AG04450 (cell line): ENCODE measurements at places on chromosomes 4 and X.

GRCh38 chr4:68864438-68865187, 48.8 kb downstream of the UGT2B10 start:
- no peak for DNase-seq

- no peak for DNase-seq
Observed at GRCh38 chr4:77123411-77123810, 33.6 kb upstream of the CCNG2 start.

GRCh38 chr4:147039976-147040575, 94.4 kb upstream of the TTC29 start:
- no peak for DNase-seq

GRCh38 chrX:9475984-9476383, 11.1 kb downstream of the TBL1X start:
- no peak for DNase-seq

- DNase-seq = no peak
Observed at GRCh38 chr4:143302536-143302935, 34.1 kb upstream of the GAB1 start.

GRCh38 chr4:2843941-2844584, 419 bp downstream of the ADD1 start:
- no peak for DNase-seq

DNA sequence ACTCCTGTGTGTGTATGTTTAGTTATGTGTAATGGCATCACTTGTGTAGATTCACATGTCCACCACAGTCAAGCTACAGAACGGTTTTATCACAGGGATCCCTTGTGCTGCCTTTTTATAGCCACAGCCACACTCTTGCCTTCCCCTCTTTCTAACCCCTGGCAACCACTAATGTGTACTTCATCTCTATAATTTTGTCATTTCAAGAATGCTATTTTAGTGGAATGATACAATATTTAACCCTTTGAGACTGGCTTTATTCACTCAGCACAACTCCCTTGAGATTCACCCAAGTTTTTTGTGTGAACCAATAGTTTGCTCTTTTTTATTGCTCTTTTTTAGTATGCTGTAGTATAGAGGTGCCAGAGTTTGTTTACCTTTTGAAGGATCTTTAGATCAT, 112.1 kb downstream of the CDKL5 start:
- no peak for DNase-seq

GRCh38 chrX:8861908-8862307, 60.7 kb upstream of the FAM9A start:
- no peak for DNase-seq

- no peak for DNase-seq
Observed at GRCh38 chr4:169205075-169205743, 65.5 kb downstream of the SH3RF1 start.

DNA sequence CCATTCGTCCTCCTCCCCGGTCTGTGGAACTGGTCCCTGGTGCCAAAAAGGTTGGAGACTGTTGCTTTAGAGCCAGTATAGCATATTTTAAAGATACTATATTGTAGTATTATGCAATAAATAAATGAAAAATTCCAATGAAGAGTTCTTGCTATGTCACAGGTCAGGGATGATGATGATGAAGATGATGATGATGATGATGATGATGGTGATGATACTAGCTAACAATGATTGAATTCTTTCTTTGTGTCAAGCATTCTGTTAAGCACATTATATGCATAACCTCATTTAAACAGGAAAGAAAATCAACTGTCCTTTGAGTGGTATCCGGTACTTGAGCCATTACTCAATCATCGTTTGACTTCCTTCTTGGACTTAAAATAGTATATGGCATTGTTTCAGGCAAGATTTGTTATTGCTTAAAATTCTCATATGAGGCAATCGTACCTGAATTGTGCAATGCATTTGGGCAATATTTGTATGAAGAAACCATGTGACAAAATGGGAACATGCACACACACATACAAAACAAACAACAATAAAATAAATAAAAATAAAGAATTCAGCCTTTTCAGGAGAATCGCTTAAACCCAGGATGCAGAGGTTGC, 22.8 kb upstream of the TLR2 start:
- no peak for DNase-seq

DNA sequence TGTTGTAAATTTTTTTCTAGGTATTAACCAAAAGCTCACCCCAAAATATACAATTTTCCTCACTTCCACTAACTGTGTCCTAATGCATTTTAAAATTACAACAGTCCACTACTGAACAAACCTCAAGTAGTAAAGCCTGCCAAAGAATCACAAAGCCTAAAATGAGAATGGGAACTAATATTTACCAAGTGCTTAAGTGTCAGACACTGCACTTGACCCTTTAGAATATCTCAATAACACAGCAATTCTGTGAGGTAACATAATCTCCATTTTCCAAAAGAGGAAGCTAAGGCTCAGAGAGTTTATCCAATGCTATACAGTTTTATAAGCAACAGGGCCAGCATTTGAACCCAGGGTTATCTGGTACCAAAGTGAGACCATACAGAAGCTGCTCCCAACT, 4.9 kb downstream of the SLC9A7 start:
- no peak for DNase-seq

- DNase-seq = no peak
Observed at GRCh38 chrX:20654596-20655106, 387.9 kb upstream of the RPS6KA3 start.

DNA sequence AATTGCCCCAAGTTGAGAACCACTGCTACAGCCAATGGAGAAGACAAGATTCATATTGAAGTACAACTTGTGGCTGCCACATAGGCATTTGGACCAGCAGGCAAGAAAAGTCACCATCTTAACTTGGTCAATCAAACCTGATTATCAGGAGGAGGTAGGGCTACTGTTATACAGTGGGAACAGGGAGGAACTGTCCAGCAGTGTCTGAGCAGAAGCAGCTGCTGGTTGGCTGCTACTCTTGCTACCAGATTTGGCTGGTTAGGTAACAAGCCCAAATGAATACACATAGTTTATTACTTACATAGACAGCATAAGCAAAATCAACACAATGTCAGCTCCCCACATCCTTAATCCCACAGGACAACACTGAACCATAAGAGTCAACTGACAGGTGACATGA, 39.4 kb downstream of the ATP1B4 start:
- DNase-seq = no peak

DNA sequence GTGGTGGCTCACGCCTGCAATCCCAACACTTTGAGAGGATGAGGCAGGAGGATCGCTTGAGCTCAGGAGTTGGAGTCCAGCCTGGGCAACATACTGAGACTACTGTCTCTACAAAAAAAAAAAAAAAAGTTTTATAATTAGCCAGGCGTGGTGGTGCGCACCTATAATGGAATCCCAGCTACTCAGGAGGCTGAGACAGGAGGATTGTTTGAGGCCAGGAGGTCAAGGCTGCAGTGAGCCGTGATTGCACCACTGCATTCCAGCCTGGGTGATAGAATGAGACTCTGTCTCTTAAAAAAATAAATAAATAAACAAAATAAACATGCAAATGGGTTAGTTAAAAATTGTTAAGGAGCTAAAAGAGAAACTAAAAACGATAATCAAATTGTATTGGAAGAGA, 7.7 kb downstream of the GLOD5 start:
- DNase-seq = no peak

GRCh38 chrX:109190542-109190941, 291.3 kb downstream of the GUCY2F start:
- DNase-seq = no peak

GRCh38 chrX:1700757-1701156, 85.9 kb downstream of the ASMT start:
- DNase-seq = no peak

DNA sequence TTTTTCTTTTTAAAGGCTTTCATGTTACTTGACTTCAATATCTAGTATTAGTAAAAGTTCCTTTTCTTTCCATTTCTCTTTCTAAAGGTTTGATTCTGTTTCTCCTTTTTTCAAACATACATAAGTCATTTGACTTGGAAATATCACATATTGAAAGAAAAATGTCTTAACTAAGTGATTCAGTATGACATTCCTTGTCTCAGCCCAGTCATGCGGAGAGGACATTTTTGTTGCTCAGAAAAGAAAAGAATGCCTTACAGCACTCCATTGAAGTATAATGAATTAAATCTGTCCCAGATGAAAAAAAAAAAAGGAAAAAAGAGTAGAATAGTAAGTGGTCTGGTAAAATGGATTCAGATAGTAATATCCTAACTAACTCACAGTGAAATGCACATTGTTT, 466.1 kb downstream of the ADGRL3 start:
- no peak for DNase-seq

DNA sequence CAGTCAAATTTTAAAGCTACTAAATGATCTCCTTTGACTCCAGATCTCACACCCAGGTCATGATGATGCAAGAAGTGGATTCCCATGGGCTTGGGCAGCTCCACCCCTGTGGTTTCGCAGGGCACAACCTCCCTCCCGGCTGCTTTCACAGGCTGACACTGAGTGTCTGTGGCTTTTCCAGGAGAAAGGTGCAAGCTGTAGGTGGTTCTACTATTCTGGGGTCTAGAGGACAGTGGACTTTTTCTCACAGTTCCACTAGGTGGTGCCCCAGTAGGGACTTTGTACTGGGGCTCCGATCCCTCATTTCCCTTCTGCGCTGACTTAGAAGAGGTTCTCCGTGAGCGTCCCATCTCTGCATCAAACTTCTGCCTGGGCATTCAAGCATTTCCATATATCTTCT, 845.2 kb downstream of the PCDH18 start:
- DNase-seq = no peak

DNA sequence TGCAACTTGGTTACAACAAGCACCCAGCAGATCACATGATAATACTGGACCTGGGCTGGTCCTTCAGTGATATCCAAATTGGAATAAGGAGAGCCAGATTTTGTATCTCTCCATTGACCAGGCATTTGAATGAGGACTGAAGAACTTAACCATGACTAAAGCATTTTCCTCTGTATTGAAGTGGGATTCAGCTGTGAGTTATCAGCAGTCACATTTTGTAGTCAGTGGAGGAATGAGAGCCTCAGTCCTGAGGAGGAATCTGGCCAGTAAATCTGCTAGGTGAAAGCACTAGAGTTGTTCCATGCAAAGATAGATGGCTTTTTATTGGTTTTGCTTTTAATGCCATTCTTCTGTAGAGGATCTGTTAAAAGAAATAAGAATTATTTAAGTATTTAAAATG, 1506.0 kb downstream of the PCDH7 start:
- DNase-seq = no peak

GRCh38 chrX:85815203-85815751, 232.1 kb downstream of the CHM start:
- DNase-seq = no peak

DNA sequence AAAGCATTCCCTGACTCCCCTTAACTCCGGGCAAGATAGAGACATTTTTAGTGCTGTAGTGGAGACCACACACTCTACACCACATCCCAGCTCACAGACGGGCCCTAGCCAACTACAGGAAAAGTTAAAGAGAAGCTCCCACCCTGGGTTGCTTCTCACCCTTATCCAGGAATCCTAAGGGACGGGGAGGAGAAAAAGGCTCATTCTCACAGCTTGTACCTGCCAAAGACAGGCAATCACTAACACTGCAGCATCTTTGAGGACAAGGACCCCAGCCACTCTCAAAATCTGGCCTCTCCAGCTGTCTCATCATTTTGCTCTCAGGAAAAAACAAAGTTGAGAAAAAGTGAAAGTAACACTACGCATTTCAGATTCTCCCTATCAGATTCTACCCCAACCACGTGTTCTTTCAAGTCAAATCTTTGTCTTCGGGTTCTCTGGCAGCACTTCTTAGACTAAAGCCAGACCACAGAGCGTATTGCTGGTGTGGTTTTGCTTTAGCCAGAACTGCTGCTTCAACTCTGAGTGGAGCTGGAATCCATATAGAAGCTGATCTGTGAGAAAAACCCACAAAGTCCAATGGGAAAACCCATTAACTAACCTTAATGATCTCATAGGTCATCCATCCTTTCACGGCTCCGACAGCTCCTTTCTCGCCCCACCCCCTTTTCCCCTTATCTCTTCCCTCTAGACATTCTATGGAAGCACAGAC, 605.9 kb upstream of the DIPK2B start:
- no peak for DNase-seq

GRCh38 chrX:42028109-42028508, 104.8 kb upstream of the CASK start:
- no peak for DNase-seq

- no peak for DNase-seq
Observed at GRCh38 chr4:167955006-167955405, 137.3 kb upstream of the ANXA10 start.

DNA sequence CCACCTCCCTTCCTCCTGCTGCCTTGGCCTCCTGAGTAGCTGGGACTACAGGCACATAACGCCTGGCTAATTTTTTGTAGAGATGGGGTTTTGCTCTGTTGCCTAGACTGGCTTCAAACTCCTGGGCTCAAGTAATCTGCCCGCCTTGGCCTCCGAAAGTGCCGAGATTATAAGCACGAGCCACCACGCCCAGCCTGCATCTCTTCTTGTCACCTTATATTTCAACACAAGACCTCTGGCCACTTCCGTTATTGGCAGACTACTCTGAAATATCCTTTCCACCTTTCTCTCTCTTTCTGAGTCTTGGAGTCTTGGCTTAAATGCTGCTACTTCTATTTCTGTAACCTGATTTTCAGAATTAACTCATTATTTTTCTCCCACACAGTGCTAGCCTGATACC, 5.6 kb downstream of the KIAA0232 start:
- DNase-seq = no peak

DNA sequence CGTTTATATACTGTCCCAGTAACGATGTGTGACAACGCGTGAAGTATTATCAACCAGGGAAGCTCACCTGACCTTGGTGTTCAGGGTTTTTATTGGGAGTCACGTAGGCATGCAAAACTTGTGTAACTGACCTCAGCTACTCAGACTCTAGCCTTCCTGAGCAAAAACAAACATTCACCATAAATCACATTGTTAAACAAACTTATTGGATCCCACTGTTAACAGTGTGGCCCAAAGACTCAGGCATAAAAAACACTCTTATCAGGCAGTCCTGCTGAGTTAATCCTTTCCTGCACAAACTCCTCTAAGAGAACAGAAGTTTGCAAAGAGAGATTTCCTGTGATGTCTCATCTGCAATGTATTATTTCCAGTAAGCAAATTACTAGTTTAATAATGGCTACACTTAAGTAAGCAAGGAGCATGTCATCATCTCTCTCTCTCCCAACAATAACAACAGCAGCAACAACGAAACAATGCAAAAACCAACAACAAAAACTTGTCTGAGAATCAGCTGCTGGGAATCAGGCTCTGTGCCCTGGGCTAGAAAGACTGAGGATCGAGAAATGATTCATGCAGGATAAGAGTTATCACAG, 12.0 kb downstream of the GAGE1 start:
- DNase-seq = no peak

- no peak for DNase-seq
Observed at GRCh38 chr4:119725688-119726330, 97.2 kb upstream of the PDE5A start.

DNA sequence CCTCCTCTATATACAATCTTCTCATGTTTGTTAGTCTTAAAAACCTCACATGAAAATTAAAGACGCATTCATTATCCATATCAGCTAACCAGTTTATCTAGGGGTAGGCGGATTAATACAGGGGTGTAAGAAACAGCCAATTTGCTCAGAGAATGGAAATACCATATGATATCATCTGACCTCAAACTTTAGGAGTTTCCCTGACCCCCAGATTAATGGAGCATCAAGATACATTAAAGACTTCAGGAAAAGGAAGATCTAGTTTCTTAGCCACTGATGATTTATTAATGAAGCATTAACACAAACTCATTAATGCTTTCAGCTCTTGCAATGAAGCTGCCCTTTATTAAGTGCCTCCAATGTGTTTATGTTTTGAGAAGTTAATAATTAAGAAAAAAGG, 67.5 kb downstream of the CAMK2D start:
- no peak for DNase-seq
